ENCODE measurements at places on chromosomes 2 and 18.

- DNase-seq, result no peak
Measured at GRCh38 chr2:62800618-62801017, 95.1 kb downstream of the EHBP1 start.

GRCh38 chr2:51981783-51982182 is 949.9 kb upstream of the NRXN1 start:
- DNase-seq, result peak; percentile 35

DNA sequence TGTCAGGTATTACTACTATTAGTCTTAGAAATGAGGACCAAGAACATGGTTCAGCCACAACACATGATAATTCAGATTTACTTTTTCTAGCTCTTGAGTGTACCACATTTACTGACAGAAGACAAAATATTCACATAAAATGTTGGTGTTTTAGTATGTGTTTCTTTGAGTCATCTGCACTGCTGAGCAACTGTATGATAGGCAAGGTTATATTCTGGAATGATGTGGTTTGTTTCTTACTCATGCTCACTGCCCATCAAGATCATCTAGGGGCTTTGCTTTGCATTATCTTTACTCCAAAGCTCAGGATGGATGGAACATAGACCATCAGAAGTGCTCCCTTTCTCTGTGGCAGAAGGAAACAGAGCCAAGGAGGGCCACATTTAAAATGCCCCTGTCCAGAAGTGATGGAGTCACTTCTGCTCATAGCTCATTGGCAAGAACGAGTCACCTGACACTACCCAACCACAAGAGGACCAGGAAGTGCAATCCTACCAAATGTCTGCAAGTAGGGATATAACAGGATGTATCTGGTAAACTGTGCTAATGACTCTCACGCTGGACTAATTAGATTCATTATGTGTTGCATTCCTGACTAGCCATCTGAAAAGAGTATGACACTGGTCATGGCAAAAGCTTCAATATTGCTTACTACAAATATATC is 81.5 kb downstream of the DIS3L2 start:
- DNase-seq, result peak; percentile 58

DNA sequence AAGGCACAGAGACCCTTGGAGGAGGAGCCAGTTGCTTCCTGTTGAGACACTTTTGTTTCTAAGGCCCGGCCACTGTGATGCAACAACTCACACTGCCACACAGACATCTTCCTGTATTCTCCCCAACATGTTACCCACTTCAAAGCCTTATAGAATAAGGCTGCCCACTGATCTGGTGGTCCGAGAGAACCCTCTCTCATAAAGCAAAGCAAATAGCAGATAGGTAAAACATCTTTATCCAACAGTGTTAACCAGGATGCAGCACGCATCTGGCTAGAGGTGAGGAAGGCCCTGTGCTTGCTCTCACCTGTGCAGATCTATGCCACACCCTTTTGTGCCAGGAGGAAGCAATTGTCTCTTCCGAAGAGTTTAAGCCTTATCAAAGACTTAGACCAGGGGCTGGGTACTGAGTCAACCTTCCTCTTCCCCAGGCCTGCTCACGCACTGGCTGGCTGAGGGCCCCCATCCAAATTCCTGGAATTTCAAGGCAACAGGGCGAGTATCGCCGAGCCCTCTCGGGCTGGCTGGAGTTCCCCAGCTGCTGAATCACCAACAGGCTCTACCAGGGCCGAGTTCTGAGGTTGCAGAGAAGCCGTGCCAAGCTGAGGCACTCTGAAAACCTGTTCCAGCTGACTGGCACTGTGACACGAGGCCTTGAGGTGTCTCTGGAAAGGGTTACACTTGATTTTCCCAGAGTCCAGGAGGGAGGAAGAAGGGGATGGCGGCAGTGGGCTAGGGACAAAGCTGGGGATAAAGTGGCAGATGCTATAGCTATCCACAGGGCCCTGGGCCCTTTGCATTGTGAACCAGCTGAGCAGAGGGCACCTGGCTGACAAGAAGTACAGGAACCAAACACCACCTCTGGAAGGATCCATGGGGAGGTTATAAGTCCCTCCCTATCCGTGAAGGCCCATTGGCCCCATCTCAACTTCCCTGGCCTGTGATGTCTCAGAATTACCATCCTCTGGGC is 29.3 kb downstream of the TGFA start:
- peak; percentile 32 for DNase-seq

GRCh38 chr2:135836596-135837270 is at the start of gene LCT:
LCT (minus strand) TSS chr2:135837184; CDS start chr2:135837169, 15 bp downstream.
- DNase-seq, result no peak

Data from amniotic epithelial cell (primary cell).